ENCODE measurements at places on chromosomes 2 and 18.

- no peak for ATAC-seq
Measured at GRCh38 chr2:33059471-33060156, 112.9 kb downstream of the LTBP1 start.

GRCh38 chr18:41326311-41326710 lies 628.7 kb upstream of the PIK3C3 start:
- ATAC-seq = no peak

- ATAC-seq = no peak
Measured at GRCh38 chr2:16201848-16202247, 261.5 kb downstream of the MYCN start.

- no peak for ATAC-seq
Measured at GRCh38 chr2:181307203-181307991, 149.8 kb upstream of the ITGA4 start.

DNA sequence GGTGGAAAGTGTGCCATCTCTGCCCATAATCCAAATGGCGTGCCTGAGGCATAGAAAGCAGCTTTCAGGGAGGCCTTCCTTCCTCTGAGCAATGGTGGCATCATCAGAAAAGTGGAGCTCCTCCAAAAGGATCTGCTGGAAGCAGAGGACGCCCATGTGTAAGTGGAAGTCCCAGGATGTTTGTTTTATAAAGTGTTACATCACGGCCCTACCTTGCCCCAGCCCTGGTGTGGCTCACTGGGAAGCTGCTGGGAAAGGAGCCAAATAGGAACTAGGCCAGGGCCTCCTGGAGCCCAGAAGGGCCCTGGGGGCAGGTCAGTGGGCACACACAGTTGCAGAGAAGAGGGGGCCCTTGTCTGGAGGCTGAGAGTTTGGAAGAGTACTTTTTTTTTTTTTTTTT lies 4.2 kb upstream of the ODC1 start:
- ATAC-seq = no peak

GRCh38 chr2:73944714-73945113 lies 18.0 kb downstream of the DGUOK start:
- no peak for ATAC-seq

DNA sequence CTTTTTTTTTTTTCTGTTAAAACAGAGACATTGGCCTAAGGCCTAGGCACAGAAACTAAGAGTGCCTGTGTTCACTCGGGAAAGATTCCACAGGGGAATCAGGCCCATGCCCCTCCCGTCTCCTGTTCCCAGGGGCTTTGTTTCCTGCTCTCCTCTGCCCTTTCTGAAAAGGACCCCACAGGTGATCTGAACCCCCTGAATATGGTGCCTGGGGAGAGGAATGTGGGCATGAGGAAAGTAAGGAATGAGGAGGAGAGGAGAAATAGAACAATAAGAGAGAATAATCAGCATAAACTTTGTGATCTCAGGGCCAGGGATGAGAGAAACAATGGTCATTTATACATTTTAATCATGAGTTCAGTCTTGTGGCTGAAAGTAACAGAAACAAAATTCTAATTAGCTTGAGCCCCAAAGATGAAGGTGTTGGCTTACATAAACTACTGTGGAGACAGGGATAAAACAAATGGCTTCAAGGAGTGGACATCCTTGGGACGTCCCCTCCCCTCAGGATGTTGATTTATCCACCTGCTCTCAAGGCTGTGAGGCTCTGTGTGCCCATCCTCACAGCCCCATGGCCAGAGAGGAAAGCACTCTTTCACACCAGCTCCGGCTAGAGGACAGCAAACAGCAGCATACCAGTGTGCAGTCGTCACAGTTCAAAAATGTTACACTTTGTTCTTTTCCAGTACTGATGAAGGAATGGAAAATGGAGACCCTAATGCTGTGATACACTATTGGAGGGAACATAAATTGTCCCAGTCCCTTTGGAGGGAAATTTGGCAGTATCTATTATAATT lies 46.4 kb upstream of the MRPL33 start:
- no peak for ATAC-seq

Data from motor neuron (in vitro differentiated cells).